ENCODE measurements at places on chromosomes 2 and 18.

GRCh38 chr2:159026170-159026569 is 57.7 kb downstream of the TANC1 start:
- no peak for DNase-seq

DNA sequence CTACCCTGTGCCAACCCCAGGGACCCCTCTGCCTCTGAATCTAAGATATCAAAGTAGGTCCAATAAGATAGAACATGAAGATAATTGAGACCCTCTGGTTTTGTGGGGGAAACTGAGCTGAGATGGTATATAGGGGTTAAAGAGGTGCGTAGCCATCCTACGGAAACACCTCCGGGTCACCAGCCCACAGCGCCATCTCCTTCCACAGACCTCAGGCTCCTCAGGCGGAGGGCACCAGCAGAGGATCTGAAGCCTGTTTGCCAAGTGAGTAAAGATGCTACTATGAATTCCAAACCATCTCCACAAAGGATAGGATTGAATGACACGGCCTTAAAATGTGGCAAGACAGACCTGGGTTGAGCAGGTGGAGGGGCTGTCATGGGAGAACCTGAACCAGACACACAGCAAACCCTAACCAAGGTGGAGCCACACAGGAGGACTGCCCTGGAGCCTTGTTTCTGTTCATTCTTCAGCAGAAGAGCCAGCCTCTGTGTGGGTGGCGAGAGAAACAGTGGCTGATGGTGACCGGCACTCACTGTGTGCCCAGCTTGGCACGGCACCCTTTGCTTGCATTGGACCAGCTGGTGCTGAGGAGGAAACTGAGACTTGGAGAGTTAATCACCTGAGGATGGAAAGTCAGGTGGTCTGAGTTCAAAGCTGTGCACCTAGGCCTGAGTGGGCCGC is 10.2 kb downstream of the GBX2 start:
- DNase-seq, result no peak

DNA sequence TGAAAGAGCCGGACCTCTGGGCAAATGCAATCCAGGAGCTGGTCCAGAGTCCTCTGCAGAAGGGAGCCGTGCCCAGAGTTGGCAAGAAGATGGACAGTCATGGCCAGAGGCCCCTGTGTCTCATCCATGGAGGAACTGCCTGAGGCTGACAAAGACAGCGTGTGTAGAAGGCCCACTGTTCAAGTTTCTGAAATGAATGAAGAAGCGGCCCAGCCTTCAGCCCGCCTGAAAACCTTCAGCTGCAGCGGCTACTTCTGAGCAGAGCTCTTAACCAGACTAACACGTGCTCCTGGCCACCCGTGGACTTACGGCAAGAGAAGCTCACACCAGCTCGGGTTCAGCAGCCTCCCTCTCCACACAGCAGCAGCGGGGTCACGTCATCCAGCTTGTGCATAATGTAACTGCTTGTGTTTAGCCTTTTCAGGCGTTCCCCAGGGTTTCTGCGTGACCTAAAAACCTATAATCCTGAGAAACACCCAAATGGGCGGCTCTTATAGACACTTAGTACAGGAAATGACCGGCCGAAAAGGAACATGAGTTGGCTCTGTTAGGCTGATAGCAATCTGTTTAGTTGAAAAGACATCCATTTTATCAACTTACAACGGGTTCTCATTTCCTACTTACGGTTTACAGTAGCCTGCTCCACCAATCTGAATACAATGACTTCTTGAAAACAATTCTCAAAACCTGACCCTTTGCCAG is at the start of gene FAM124B:
Gene FAM124B, minus strand, starts transcription at position 467 of the 702 bp plus-strand sequence. Its CDS starts 339 bp downstream, at position 128.
- no peak for DNase-seq

DNA sequence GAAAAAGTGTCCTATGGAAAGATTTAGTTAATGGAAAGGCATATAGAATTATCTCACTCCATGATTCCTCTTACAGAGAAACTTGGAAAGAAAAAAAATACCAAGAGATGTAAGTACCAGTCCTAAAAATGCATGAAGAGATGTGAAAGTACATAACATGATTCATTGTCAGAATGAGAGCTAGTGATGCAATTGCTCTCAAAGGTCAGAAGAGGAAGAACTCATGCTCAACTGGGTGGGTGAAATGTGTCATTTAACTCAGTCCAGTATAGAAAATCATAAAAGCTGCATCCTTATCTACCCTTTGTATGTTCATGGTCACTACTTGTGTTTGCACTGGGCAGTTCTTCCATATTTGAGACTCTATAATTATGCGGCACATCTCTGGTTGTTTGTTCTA is 300.0 kb upstream of the PIK3C3 start:
- DNase-seq, result no peak

DNA sequence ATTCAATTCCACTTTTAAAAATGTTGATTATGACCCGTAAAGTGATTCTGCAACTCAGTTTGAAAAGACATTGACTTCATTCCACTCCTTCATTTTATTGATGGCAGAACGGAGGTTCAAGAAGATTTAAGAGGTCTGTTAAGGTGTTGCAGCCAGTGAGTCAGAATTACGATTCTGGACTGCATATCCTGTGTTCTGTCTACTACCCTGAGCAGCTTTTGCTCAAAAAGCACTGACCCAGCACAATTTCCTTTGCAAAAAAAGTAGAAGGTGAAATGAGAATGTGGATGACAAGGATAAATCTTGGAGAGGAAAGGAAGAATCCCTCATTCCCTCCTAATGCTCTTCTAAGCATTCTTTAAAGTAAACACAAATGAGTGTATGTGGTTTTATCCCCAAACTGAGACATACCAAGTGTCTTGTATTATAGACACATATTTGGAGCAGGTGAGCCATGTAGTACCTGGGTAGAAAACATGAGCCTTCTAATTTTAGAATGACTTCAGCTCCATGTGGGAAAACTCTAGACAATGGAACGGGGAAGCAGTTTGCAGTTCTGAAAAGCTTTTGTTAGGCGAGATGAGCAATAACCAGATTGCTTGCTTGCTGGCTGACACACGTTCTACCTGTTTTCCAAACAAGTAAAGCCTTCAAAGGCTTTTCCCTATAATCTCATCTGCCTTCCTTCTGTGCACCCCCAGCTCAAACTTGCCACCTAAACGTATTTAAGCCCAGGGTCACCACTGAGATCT is 44.7 kb downstream of the TGFA start:
- no peak for DNase-seq

DNA sequence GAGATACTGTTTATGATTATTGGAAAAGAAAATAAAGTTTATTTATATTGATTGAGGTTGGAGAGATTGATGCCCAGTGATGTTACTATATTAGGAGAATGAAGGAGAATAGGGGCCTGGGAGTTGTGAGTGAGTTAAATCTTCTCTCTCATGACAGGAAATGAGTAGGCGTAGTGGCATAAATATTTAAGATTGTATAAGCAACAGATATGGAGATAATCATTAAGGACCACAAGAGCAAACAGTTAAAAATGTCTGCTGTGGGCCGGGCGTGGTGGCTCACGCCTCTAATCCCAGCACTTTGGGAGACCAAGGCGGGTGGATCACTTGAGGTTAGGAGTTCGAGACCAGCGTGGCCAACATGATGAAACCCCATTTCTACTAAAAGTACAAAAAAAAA is 62.7 kb downstream of the PTRHD1 start:
- no peak for DNase-seq

- DNase-seq, result no peak
Measured at GRCh38 chr2:10523406-10524189, 75.5 kb upstream of the ODC1 start.

DNA sequence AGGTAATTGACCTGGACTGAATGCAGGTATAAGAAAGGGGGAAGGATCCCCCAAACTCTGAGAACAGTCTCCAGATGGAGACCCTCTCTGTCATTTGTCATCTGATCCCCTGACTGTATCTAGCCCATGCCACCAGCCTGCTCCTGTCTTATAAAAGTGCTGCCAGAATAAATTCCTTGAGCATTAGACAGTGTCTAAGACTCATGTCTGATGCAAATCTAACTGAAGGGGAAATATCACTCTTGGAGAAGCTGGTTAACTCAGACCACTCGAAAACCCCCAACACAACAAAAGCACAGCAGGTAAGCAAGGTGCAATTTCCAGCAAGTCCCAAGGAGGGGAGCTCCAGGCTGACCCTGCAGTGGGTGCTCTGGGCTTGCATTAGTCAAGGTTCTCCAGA is 40.9 kb upstream of the KDM3A start:
- DNase-seq, result no peak

- DNase-seq, result no peak
Measured at GRCh38 chr2:241248897-241249296, 60.4 kb downstream of the ANO7 start.

- DNase-seq, result no peak
Measured at GRCh38 chr2:220051716-220052115, 424.3 kb downstream of the SLC4A3 start.

DNA sequence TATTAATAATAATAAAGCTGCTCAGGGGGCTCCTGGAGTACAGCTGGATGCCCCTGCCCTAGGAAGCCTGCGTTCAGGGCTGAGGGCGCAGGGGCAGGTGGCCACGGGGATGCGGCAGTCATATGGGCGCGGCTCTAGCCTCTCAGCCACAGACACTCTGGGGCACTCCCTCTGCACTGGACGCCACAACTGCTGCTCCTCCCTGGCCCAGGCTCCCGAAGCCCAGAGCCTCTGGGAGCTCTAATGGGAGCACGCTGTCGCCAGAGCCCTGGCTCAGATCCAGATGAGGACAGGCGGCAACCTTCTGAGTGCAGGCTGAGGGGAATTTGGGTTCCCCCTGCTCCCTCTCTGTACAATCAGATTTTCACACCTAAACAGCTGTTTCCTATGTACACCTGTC is 93.6 kb downstream of the MTCL1 start:
- DNase-seq, result no peak

- no peak for DNase-seq
Measured at GRCh38 chr2:12774395-12774727, 57.6 kb downstream of the TRIB2 start.

GRCh38 chr2:19686439-19686838 is 215.3 kb downstream of the TTC32 start:
- no peak for DNase-seq

GRCh38 chr18:32910694-32911296 is 138.0 kb upstream of the KLHL14 start:
- DNase-seq, result no peak

DNA sequence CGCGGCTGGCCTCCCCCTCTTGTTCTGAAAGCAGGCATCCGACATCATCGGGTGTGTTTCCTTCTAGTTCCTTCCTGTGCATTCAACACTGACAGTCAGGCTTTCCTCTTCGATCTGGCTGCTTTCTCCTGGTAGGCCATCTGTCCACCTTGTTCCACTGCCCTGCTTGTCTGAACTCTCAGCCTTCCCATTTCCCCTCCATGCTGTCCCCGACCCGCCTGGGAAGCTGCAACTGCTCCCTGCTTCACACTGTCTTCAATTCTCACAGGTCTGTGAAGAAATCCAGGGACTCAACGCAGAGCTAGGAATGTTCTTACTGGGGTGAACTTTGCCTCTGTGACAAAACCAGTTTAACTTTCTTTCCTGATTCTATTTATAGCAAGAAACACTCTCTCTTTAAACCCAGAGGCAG is 43.0 kb downstream of the KIF3C start:
- no peak for DNase-seq

GRCh38 chr2:224293976-224294375 is 107.9 kb downstream of the FAM124B start:
- no peak for DNase-seq

GRCh38 chr2:100945930-100946607 is 56.0 kb upstream of the RPL31 start:
- DNase-seq, result no peak

DNA sequence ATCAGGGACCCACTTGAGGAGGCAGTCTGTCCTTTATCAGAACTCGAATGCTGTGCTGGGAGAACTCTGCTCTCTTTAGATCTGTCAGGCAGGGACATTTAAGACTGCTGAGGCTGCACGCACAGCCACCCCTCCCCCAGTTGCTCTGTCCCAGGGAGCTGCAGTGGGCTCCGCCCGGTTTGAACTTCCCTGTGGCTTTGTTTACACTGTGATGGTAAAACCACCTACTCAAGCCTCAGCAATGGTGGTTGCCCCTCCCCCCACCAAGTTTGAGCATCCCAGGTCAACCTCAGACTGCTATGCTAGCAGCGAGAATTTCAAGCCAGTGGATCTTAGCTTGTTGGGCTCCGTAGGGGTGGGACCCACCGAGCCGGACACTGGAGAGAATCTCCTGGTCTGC is 11.8 kb upstream of the LHCGR start:
- no peak for DNase-seq

DNA sequence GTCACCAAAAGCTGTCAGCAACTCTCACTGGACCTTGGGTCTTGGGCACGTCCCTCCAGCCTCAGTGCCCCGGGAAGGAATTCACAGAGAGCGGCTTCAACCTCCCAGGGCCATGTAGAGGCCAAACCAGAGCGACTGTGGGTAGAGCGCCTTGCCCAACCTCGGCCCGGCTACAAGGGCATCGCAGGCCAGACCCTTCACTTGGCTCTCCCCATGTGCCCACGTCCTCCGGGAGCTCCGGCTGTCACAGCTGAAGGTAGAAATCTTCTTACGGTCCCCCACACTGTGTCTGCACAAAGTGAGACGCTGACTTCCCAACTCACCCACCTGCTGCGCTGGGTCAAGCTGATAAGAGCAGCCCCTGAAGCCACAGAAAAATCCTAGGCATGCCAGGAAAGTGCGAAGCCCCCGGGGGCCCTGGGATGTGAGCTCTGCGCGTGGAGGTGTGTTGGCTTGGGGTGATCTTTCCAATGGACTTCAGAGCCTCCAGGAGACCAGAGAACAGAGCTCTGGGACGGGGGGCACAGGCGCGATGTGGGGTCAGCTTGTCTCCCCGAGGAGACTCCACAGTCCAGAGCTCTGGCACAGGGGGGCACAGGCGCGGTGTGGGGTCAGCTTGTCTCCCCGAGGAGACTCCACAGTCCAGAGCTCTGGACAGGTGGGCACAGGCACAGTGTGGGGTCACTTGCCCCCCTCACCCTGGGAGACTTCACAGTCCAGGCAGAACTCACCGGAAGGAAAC is 105.5 kb downstream of the RTP5 start:
- DNase-seq, result no peak

- no peak for DNase-seq
Measured at GRCh38 chr18:2573408-2573807, 2.1 kb downstream of the NDC80 start.

GRCh38 chr2:7825591-7826312 is 856.1 kb upstream of the ID2 start:
- no peak for DNase-seq

DNA sequence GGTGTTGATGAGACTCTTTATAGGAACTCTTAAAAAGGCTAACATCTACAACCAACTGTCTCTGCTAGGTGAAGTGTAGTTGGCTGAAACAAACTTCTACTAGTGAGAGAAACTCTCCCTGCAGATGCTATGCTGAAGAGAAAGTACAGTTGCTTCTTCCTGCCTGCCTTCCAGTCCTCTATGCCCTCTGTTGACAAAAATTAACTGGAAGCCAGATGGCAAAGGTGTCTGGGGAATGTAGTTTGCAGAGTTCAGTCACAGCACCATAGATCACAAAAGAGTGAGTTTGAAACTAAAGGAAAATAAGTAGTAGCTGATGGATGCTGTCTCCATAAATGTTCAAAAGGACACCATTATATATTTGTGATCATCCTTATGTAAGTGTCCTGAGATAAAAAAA is 958.8 kb upstream of the NRXN1 start:
- DNase-seq, result no peak

- no peak for DNase-seq
Measured at GRCh38 chr2:36203366-36203765, 152.2 kb upstream of the CRIM1 start.

All from stimulated activated CD4-positive, alpha-beta T cell treated with anti-CD3 and anti-CD28 coated beads, Interleukin-15, amount 100 ng/mL, for 1 hour (primary cell).